ENCODE measurements at places on chromosomes 1 and 21. TPM values are rescaled to one million over a fixed set of nuclear protein-coding genes. Genes with fewer than 3 reads are reported as not detected.

Gene PIK3R3
- 2.4 TPM for total RNA-seq

Gene LHX4
- total RNA-seq = under 0.01 TPM

Gene ARHGEF10L
- total RNA-seq = 15.2 TPM

Gene LCE3D
- not detected for total RNA-seq

Gene MRPS14
- total RNA-seq = 15.2 TPM

Gene NTNG1
- 3.6 TPM for total RNA-seq

Gene SYTL1
- 53.7 TPM for total RNA-seq

Gene AQP10
- under 0.01 TPM for total RNA-seq

Gene FNDC5
- not detected for total RNA-seq

Gene PRAMEF2
- not detected for total RNA-seq

Gene TTC24
- total RNA-seq = not detected

Gene EPHX1
- 16.9 TPM for total RNA-seq

Gene LHX8
- under 0.01 TPM for total RNA-seq

Gene IFI44
- total RNA-seq = 2.7 TPM

Gene C1orf56
- total RNA-seq = 1.5 TPM

Gene TMCO4
- 10.1 TPM for total RNA-seq

Gene CFHR2
- not detected for total RNA-seq

Gene OR2T2
- not detected for total RNA-seq

Gene LAPTM5
- 0.21 TPM for total RNA-seq

Gene SERTAD4
- total RNA-seq = 0.72 TPM

Gene FGGY
- total RNA-seq = 29.2 TPM

Gene PTPRC
- total RNA-seq = not detected

Gene MCOLN2
- 1.2 TPM for total RNA-seq

Gene SERPINC1
- total RNA-seq = 0.24 TPM

Gene OR2G6
- total RNA-seq = not detected

Gene IGSF9
- 8.7 TPM for total RNA-seq

Gene ASPM
- total RNA-seq = 1.1 TPM

Gene VANGL1
- total RNA-seq = 24.1 TPM

Gene EFCAB14
- total RNA-seq = 40.7 TPM

Gene USH2A
- total RNA-seq = not detected

Gene CNIH3
- total RNA-seq = 1.7 TPM

Gene SON
- total RNA-seq = 120 TPM

Gene S100A8
- 185 TPM for total RNA-seq

Gene CD1C
- total RNA-seq = not detected

Gene SLC9C2
- not detected for total RNA-seq

Gene DNTTIP2
- total RNA-seq = 27.7 TPM

Gene S100A7
- not detected for total RNA-seq
